NCI-H1694 (cell line): ENCODE measurements at places on chromosomes 6 and 20.

DNA sequence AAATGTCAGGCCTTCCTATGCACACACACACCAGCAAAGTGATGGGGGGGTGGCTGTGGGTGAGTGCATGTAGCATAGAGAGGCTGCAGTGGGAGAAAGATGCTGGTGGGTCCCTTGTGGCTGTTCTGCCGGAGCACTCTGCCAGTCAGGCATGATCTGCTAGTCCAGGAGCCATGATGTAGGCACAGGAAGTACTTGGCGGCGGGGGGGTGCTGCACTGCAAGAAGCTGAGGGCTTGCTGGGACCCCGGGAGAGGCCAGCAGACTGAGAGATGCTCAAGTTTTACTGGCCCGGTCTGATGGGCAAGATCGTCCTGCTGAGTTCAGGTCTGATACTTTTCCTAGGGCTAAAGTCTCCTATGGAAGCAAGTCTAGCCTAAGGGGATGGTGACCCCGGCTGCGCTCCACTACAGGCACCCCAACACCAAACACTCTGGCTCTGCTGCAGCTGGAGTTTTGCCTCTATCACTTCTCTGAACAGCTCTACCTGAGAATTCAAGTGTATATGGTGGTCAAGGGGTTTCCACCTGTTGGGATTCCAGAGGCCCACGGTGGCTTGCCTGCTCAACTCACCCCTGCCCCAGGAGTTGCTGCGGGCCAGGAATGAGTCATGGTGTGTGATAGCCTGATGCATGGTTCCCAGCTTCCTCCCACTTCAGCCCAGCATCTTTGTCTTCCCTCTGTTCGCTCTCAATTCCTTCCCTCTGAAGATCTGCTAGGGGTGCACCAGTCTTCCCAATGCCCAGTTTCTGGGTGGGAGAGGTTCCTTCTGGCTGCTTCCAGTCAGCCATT, 971.8 kb upstream of the ADGRB3 start:
- no peak for DNase-seq

- no peak for DNase-seq
These were observed 18.0 kb downstream of the APCDD1L start for GRCh38 chr20:58497076-58497641.

DNA sequence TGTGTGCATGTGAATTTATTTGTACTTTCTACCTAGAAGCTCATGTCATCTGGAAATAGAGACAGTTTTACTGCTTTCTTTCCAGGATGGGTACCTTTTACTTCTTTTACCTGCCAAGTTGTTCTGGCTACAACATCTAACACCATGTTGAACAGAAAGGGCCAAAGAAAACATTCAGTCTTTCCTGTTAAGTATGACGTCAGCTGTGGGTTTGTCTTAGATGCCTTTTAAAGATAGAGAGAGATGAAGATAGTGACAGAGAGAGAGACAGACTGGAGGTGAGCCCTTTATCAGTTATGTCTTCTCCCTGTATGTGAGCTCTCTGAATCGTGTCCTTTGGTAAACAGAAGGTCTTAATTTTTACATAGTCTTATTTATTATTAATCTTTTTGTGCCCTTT, 3.4 kb upstream of the DACT2 start:
- DNase-seq, result no peak

- no peak for DNase-seq
These were observed 67.1 kb upstream of the NOTCH4 start for GRCh38 chr6:32290886-32291450.

DNA sequence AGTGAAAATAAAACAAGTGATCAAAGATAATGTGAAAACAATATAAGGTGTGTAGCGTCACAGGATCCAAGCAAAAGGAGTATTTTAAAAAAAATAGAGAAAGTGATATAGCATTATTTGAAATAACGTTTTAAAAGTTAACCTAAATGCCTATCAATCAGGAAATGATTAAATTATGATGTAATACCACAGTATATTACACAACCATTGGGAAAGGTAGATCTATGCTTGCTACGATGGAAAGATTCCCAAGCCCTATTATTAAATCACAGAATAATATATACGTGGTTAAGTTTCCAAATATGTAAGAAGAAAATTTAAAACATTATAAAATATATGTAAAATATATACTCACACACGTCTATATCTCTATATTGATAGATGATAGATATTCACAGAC, 15.4 kb upstream of the TCF21 start:
- no peak for DNase-seq

GRCh38 chr20:53157443-53158408, 185.6 kb downstream of the TSHZ2 start:
- peak; percentile 46 for DNase-seq

GRCh38 chr20:20017844-20018185, 653 bp downstream of the NAA20 start:
- DNase-seq, result no peak

DNA sequence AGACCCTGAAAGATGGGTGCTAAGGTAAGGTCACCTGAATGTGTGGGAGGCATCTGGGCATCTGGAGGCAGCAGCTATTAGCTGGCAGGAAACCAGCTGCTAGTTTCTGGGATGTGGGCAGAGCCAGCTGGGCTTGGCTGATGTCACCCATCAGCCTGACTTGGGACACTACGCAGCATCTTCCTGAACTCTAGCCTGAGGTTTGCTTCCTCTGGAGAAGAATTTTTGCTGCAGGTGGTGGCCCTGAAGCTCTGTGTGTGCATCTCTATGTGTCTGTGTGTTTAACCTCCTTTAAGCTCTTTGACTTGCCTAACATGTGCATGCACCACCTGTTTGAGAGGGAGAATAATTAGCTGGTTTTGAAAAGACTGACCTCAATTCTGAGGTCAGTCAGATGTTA, 465.1 kb upstream of the CHD6 start:
- DNase-seq, result no peak

- no peak for DNase-seq
These were observed 177.2 kb downstream of the CLIC5 start for GRCh38 chr6:45838451-45838850.
